ENCODE measurements at places on chromosomes 12 and 14.

- DNase-seq: no peak
Observed at GRCh38 chr12:106190581-106190980, 51.8 kb upstream of the NUAK1 start.

DNA sequence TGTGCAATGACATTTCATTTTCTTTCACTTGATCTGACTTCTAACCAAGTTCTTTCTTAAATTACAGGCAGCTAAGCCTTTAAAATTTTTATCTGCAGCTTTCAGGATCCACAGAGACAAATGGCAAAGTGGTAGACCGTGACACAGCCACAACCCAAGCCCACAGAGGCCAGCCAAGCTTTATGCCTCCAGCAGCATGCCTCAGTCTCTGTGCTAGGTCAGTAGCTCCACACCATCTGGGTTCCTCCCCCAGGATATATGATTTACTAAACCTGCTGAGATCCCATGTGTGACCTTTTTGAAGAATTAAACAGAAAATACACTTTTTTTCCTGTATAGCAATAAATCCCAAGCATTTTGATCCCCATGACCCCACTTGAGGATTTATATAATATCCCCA lies 290.4 kb upstream of the CAND1 start:
- DNase-seq: no peak

DNA sequence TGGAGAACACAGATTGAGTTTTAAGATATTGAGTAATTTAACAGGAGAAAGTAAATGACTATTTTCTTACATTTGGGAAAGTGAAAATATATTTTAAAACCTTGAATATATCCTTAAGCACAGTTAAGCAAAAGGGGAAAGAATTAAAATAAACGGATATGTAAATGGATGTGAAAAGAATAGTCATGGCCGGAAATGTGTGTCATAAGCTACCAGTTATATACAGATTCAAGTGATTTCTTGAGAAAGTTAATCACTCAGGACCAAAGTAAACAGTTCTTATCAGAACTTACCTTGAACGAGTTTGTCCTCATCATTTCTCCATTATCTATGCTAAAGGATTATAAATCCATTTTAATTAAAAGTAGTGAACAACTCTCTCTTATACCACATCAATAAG lies 33.4 kb downstream of the C12orf75 start:
- no peak for DNase-seq

DNA sequence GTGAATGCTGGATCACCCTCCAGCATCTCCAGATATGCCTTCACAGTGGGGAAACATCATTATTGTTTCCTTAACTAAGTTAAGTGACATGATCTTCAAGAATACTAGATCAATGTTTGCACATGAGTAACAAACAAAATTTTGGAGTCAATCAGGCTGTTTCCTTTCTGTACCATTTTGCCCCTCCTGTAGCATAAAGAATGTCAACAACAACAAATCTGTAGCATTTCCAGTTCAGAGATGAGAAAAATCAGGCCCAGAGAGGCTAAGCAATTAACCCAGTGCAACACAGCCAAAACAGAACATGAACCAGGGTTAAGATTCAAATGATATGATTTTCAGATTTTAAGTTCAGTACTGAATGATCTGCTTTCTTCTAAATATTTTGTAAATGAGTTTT lies 31.7 kb downstream of the SRRM4 start:
- DNase-seq: no peak

DNA sequence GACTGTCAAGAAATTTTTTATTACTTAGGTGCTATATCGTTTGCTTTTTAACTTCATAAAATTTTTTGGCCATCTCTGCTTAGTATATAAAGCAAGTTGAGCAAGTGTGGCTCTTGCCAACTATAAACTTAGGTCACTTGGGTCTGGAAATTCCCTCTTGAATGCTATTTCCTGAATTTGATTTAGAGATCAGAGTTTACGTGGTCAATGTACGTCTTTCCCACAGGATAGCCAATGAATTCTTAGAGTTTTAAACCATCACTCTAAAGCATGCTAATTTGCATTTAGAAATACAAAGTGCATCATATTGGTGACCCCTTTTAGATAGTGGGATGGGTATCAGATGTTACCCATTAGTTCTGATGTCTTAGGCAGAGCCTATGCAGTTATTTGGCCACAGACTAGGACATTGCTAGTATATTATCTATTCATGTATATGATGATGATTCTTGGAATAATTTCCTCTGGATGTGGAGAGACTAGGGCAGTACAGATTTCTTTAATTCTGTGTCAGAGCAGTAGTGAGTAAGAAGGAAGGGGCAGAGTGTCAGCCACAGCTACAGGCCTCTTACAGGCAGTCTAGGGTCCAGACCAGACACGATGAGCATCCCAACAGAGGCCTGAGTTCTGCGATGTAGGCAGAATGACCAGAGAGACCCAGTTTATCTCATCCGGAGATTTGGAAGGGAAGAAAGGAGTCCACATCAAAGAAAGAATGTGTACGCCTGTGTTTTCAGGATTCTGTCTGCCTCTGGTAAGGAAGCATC lies 30.3 kb downstream of the SCN8A start:
- no peak for DNase-seq

GRCh38 chr12:98911396-98911795 lies 266.3 kb downstream of the APAF1 start:
- no peak for DNase-seq

GRCh38 chr12:12715459-12716150 lies 1.6 kb upstream of the CDKN1B start:
- no peak for DNase-seq

DNA sequence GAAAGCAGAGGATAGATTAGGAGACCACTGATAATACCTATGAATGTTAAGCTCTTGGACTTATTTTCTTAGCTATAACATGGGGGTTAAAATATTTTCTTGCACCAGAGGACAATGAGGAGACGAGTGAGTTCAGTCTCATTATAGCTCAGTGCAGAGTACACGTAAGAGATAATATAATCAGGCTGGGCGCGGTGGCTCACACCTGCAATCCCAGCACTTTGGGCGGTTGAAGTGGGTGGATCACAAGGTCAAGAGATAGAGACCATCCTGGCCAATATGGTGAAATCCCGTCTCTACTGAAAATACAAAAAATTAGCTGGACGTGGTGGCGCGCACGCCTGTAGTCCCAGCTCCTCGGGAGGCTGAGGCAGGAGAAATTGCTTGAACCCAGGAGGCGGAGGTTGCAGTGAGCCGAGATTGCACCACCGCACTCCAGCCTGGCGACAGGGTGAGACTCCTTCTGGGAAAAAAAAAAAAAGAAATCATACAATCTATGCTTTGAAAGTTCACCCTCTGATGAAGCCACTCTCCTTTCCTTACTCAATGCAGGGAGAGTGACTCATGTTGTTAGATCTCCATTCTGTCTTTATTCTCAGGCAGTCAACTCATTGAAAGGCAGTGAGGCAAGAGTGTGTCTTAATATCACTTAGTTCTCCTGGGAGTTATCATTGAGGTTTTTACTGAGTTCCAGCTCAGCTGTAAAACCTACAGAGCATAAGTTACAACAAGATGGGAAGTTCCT lies 134.2 kb downstream of the SYNE2 start:
- no peak for DNase-seq

DNA sequence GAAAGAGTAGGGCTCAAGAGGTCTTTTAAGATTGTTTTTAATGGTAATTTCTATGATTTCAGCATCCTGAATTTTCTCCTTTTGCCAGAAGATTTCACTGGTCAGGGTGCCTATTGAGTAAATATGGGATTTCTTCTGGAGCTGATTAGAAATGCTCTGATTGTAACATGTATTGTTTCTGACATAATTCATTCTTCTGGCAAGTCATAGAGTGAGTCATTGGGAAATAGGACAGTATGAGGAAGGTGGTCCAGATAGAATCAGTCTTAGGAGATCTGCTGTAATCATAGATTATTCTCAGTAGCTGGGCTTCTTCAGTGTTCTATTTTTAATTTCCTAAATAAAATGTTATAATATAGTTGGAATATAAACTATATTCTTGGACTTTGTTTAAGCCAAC lies 182.0 kb upstream of the NAV3 start:
- DNase-seq: no peak

GRCh38 chr14:35438910-35439713 lies 34.6 kb upstream of the NFKBIA start:
- no peak for DNase-seq

DNA sequence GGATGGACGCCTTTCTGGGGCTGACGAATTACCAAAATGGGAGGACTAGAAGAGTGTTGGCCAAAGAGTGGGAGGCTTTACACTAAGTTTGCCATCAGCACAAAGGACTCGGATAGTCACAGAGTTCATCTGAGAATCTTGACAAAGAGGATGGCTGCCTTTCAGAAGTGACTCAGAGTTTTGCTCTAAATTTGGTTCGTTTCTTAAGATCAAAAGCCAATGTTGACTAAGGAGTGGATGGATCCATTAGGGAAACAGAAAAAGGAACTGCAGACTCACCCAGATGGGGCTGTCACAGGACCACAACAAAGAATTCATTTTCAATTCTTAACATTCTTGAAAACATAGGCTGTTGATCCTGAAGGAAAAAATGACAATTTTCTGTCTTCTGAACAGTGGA lies 81.3 kb upstream of the DUSP6 start:
- DNase-seq: no peak

- DNase-seq: peak; percentile 79
Observed at GRCh38 chr12:1282670-1283315, 291.8 kb downstream of the ERC1 start.

DNA sequence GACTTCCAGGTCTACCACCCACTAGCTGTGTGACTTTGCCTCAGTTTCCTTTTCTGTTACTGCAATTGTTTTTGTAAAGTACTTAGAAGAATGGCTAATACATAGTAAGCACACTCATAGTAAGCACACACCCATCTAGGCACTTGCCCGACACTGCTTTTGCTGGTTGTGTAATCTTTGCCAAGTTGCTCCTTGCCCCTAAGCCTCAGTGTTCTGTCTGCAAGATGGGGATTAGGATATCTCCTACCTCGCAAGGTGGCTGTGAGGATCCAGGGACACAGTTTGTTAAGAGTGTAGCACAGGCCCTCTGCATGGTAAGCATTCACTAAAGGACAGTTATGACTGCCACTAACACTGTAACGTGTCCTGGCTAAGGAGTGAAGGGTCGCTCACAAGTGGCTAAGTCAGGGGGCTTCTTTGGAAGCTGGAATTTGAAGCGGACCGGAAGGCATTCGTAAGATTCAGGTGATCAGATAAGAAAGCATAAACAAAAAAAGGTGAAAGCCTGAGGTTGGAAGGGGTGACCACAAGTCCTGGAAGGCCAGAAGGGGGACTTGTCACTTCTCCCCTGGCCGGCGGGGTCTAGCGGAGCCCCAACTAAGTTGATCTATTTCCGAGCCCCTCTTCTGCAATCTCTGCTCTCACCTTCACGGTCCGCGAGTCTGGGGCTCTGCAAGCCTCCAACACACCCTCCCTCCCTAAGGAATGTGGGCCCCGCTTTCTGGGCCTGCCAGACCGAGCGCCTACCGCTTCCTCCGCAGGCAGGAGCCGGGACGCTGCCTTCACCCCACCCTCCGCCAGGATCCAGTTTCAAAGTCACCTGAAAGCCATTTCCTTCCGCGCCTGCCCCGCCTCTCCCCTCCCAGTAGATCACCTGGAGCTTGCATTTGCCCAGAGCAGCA lies 1.5 kb upstream of the PLEKHG3 start:
- no peak for DNase-seq

GRCh38 chr12:70258605-70259403 lies 15.6 kb downstream of the CNOT2 start:
- no peak for DNase-seq

DNA sequence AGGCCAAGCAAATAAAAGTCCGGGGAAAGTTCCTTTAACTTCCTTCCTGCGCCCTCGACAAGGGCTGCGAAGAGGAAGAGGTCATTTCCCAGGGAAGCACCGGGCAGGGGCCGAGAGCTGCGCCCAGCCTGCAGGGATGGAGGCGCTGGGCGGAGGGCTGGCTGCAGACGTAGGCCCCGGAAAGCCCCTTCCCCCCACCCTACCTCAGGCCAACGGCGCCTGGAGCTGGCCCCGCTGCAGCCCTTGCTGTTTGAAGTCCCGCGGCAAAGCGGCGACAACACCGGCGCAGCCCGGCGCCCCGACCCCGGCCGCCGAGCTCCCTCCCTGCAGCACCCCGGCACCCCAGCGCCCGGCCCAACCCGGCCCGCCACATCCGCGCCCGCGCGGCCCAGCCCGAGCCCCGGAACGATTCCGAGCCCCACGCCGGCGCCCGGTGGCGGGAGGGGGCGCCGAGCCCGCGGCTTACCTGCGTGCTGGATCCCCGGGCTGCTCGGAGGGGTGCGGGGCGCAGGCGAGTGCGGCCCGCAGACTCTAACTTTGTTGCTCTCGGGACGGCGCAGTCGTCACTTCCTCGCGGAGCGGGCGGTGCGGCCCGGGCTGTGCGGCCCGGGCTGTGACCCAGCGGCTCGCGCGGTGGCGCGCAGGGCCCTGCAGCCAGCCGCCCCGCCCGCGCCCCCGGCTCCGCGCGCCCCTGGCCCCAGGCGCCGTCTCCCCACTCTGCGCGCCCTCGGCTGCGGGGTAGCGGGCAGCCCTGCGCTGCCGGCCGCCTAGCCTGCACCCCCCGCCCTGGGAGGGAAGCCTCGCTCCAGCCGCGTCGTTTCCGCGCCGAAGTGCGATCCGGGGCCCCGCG lies 64.8 kb upstream of the PTGR2 start:
- peak; percentile 35 for DNase-seq

DNA sequence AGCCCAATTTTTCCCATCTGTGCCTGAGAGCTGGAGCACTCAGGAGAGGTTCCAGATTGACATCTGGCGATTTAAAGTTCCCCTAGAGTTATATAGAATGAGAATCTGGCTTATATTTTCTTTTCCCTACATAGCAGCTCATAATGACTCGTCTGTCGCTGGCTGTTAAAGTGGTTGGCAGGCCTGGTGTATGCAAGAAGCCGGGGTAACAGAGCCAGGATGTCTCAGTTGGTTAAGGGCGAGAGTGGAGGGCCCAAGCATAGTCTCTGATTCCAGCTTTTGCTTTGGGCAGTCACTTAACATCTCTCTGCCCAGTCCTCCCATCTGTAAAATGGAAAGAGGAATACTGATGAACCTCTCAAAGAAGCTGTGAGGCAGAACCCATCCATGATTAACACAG lies 751.6 kb downstream of the NOVA1 start:
- peak; percentile 86 for DNase-seq

GRCh38 chr14:91899806-91900205 lies 32.5 kb upstream of the TC2N start:
- DNase-seq: no peak

GRCh38 chr12:103197725-103198388 lies 240.4 kb downstream of the ASCL1 start:
- no peak for DNase-seq

GRCh38 chr12:107225635-107226034 lies 132.3 kb upstream of the CRY1 start:
- DNase-seq: no peak

GRCh38 chr14:105430565-105430964 lies 10.9 kb downstream of the MTA1 start:
- DNase-seq: peak; percentile 26

GRCh38 chr14:106848330-106849121 lies 1322.1 kb downstream of the TMEM121 start:
- DNase-seq: no peak

GRCh38 chr12:45852508-45852907 lies 123.0 kb downstream of the ARID2 start:
- DNase-seq: no peak

- DNase-seq: no peak
Observed at GRCh38 chr12:52873832-52874572, 25.2 kb upstream of the KRT78 start.

All from NCI-H446 (cell line).